ENCODE measurements at places on chromosomes 12 and 14.
A peak's percentile ranks its signal among the peaks of the same experiment; 100 is the strongest.

GRCh38 chr14:71078500-71078899, 171.2 kb downstream of the PCNX1 start:
- no peak for DNase-seq

DNA sequence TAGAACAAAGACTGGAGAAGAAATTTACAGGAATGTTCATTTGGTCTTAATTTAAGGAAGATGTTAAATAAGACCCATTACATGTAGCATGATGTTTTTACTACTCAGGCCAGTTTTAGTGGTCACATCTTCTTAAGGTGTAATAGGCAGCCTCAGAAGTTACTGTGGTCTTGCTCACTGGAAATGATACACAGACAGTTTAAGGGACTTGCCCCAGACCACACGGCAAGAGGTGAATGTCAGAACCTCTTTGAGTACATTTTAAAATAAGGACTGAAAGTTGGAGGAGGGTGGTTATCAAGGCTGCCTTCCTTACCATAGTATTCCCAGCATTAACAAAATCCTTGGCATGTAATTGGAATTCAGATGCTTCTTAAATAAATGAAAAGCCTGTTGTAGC, 37.9 kb downstream of the LRRK2 start:
- no peak for DNase-seq

DNA sequence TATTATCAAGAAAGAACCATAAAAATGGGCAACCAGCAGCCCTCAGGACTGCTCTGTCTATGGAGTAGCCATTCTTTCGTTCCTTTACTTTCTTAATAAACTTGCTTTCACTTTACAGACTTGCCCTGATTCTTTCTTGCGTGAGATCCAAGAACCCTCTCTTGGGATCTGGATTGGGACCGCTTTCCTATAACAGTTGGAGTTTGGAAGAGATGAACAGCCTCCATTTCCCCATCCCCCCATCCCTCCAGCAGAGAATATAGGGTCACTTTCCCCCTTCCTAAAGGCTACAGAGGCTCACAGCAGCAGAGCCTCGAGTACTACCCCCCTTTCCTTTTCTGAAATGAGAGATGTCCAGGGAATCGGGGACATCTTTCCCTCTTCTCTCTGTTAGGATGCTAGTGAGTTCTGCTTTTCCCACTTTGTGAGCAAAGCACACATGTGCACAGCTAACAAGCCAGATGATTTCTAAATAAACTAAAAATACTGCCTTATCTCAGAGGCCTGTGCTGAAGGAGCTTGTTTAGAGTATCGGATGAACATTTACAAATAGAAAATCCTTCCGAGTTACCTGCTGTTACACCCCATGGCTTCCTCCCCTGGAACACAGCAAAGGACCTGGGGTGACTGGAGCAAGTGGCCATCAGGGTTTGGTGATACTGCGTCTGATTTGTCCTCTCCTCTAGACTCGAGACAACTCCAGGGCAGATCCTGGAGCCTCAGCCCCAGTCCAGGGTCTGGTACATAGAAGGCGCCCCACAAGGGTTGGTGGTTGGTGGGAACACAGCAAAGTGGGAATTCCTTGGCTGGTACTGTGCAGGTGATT, 144.2 kb downstream of the SLC38A6 start:
- DNase-seq, result no peak

DNA sequence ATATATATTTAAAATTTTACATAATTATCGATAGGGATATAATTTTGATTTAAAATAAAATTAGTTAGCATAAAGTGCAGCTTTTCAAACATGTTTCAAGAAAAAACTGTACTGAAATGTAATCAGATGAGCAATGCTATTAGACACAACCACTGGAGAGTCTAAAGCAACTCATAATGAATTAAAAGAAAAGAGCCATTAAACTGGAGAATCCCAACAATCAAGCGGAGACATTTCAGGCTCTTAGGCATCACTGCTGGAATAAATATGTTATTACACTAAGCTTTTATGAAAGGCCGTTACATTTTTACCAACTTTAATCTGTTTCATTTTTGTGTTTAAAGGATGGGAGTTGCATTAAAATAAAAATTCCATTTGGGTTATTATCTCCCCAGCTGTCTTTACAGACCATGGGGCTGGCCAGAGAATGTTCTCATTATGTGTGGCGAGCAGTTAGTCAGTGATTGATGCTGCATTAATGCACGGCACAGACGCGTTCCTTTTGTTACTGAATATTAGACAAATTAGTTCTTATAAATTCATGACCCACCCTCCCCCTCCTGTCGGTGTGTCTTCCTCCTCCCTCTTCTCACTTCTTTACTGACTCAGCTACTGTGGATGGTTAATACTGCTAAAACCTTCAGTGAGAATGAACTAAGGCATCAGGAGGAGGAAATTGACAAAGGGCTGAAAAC, 156.8 kb downstream of the PDZRN4 start:
- DNase-seq, result no peak

DNA sequence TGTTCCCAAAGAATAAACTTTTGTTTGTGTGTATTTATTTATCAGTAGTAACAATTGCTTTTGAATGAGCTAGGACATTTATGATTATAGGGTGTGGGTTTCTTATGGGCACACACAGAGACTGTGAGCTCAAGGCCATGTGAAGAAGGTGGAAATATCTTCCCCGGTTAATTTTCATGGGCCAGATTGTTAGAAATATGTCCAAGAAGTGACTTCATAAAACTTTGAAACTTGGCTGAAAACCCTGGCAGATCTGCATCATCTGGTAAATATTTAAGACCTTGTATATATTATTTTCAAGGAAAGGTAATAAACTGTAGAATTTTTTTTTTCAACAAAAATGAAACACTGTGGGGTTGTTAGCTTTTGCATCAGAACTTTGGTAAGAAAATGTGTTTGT, 53.5 kb upstream of the RNU6-8 start:
- no peak for DNase-seq

DNA sequence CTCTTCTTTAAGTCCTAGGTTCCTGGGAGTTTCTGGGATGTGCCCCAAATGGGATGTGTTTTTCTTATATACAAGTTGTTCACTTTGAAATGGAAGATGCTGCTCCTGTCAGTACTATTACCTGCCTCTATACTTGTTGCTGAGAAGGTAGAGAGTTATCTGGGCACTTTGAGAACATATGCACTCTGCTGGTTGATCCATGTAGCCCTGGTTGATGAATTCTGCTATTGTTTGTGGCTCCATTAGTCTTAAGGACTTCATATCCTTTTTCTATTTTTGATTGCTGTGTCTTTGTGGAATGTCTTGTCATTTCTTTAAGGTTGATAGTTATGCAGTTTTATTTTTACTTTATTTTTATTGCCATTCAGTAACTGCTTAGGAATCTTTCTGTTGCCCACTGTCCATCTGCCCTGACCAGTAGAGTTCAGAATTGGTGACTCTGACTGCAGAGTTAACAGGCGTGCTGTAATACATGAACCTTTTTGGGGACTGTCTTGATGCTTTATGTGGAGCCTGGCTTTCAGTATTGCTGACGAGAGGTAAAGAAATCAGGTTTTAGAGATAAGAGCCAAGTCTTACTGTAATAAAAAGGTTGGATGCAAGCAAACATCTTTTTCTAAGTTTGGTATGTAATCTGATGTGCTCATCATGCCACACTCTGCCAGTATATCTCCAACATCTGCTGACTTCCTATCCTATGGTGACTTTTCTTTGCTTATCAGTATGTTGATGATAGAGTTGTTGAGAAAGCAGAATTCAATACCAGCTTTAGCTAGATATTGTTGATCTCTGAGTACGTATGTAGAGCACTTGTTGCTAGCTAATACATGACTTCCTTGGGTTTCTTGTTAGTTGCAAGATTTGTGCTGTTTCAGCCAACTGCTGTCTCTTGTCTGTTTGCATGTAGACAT, 1.6 kb downstream of the GMPR2 start:
- no peak for DNase-seq

GRCh38 chr12:58523360-58523759, 396.9 kb downstream of the LRIG3 start:
- no peak for DNase-seq

DNA sequence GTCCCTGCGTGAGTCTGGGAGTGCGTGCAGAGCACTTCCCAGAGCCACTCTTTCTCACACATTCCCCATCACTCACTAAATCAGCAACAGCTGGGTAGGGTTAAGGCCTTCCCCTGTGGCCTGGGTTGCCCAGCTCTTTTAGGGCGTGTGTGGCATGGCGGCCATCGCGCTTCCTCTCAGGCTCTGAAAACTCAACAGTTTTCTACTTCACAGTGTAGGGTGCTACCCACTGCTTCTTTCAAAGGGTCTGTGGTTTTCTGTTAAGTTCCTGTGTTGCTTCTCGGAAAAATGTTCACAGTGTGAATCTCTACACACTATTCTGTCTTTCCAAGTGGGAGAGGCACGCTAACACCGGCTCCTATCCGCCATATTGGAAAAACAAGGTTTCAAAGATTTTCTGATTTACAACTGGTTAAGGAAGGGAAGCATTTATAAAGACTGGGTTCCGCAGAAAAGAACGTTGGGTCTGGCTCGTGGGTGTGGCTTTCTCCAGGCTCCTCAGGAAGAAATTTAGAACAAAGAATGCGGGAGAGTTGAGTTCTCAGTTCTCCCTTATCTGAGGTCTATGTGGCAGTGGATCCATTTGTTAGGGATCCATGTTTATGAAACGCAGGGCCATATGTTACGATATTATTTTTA, 34.9 kb upstream of the AEBP2 start:
- DNase-seq, result no peak

DNA sequence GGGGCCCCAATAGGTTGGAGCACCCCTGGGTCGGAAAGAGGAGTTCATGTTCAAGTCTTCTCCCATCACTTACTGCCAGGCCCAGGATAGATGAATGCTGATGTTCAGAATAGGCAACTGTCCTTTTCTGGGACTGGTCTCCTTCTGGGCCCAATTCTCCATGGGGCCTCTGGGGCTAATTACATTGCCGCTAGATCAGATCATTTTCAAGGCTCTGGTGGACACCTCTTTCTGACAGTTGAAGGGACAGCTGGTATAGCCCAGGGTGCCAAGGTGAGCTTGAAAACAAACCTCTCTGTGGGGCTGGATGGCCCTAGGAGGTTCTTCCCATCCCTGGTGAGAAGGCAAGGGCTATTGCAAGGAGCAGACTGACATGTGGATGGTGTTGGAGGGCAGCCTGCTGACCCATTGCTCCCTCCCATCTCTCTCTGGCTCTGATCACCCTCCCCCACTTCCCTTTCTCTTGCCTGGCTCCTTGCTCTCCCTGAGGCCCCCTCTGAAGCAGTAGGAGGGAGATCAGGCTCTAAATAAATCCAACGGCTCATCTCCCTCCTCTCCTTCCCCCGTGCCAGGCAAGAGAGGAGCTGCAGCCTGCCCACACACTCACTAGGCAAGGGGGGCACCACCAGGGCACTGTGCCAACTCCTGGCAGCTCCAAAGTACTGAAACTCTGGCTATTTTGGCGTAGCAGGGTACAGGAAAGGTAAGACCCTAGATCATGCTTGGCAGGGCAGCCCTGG, 1.9 kb downstream of the CACNB3 start:
- DNase-seq, result no peak

- DNase-seq, result no peak
Measured at GRCh38 chr14:68191567-68192321, 372.2 kb downstream of the RAD51B start.

DNA sequence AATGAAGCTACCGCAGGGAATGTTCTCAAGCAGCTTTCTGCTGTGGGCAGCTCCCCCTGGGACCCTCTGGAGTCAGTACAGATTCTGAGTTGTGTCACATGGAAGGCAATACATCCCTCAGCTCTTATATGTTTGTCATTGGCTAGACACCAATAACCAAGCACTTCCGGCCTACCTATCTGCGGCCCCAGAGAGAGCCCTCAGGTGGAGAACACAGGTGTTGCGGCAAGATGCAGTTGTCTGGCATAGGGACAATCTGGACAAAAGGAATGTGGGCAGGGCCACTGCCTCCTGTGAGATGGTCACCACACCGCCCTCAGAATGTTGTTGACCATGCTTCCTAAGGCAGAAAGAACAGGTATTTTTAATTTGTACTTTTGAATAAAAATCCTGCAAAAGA, 118.7 kb downstream of the BRMS1L start:
- no peak for DNase-seq

DNA sequence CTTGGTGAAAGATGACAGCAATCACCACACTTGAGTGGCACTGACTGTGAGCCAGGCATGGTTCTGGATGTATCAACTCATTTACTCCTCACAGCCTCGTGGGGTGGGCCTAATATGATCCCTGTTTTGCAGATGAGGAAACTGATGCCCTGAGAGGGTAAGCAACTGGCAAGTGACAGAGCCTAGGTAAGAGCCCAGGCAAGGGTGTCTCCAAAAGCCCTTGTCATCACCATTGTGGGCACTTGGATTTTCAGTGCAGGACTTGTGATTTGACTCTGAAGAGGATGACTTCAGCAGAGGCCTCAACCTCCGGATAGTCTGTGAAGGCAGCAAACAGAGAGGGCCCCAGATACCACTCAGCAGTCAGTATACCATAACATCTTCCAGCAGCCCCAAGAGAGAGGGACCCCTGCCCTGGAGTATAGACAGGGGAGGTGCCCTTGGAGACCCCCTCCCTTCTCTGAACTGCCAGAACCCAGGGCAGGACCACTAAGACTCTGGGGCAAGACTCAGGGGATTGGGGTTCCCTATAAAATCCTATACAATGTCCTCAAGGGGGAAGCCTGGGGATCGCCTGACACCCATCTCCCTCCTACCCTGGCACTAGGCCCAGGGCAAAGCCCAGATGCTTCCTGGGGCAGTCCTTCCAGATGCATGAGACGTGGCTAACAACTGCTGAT, 7.1 kb upstream of the KRT5 start:
- DNase-seq, result no peak

- no peak for DNase-seq
Measured at GRCh38 chr12:2169940-2170339, 117.2 kb downstream of the CACNA1C start.

DNA sequence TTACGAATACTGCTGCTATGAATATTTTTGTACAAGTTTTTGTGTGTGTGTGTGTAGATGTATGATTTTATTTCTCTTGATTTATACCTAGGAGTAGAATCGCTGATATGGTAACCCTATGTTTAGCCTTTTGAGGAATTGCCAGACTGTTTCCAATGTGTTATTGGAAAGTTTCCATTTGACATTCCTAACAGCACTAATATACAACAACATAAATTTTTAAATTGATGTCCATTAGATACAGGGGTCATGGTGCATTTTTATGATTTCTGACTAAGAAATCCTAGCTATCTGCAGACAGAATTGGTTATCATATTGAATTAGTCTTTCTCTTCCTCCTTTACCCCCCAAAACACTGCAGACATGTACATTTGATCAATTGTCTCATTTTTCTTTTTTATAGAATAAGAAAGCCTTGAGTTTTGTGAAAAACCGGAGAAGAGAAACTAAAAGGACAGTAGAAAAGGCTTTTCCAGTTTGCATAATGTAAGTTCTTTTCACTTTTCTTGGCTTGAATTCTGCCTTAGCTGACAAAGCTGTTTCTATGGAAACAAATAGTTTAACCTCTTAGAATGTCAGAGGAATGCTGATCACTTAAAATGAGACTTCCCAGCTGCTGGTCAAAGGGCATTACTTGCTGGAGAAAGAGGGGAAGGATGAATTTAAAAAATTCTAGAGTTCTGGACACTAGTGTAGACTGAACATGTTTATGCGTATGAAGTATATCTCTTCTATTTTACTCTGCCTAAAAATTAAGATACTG, 28.2 kb downstream of the PALS1 start:
- peak; percentile 69 for DNase-seq

GRCh38 chr14:52455291-52456088, 96.8 kb downstream of the TXNDC16 start:
- peak; percentile 13 for DNase-seq

- no peak for DNase-seq
Measured at GRCh38 chr12:104090685-104091084, 26.4 kb downstream of the HCFC2 start.

Data from AG08396 (cell line).